ENCODE measurements at places on chromosomes 12 and 14.

- no peak for DNase-seq
These were observed 422.9 kb downstream of the SNAPC1 start for GRCh38 chr14:62185078-62185477.

DNA sequence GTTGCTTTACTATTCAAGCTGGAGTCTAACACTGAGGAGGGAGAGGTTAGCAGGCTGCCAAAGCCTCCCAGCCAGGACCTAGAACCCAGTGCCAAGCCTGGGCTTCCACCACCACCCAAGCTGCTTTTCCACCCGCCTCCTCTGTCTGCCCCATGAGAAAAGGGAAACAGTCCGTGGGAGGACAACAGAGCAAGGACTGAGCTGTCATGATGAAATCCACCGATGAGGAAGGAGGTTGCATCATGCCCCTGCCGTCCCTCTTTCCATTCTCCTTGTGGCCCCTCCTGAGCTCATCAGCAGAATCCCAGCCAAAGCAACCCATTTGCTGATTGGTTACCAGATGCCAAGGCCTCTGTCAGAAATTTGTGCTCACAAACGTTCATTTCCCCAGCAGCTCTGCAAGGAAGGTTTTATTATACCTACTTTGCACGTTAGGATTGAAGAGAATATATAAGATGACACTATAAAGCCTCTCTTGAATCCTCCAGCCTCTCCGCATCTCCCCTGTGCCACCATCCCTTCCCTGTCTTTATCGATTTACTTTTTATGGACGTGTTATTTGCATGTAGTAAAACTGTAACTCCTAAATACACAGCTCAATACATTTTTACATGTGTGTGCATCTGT is 6.3 kb upstream of the SERPINA1 start:
- no peak for DNase-seq

DNA sequence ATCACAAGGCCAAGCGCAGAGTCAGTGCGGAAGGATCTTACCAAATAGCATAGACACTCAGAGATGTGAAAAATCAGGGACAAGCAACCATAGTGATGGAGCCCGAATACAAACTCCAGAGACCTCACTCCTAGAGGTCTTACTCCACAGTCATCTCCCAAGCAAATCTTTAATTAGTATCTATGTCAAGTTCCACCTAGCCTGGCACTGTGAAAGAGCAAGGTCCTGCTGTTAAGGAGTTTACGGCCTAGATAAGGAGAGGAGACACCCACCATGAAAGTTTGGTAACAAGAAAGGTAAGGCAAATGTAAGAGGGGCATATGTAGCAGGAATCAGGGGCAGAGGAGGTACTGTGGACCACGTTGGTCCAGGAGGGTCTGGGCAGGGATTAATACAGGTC is 7.4 kb upstream of the PLEKHG6 start:
- no peak for DNase-seq

GRCh38 chr14:84064316-84065125 is 1465.4 kb upstream of the FLRT2 start:
- DNase-seq: no peak

GRCh38 chr14:57960946-57961785 is 95.3 kb upstream of the SLC35F4 start:
- DNase-seq: no peak

GRCh38 chr14:58755031-58755925 is 117.5 kb downstream of the DACT1 start:
- no peak for DNase-seq

DNA sequence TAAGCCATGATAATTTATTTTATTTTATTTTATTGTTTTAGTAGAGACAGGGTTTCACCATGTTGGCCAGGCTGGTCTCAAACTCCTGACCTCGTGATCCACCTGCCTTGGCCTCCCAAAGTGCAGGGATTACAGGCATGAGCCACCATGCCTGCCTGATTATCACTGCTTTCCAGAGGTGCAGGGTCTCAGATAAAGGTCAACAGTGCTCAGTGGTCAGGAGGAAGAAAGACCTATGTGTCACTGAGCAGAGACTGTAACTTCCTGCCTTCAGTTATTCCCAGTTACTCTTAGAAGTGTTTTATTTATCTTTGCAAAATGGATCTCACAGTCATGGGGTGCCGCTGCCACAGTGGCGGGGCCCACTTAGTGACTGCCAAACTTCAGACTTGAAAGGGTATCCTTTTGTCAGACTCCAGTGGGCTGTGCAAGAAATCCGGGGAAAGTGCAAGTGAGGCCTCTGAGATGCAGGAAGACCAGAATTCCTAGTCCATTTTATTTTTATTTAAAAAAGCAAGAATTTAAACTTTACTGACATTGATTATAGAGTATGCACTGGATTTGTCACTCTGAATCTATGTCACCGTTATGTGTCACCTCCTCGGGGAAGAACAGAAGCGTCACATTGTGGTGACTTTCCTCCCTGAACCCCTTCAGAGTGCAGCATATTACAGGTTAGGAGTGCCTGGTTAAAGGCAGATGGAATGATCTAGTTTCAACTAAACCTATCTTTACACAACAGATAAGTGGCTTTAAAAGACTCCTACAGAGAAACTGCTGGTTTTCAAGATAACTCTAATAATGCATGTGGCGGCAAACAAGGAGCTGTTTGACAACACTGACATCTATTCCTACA is 59.1 kb upstream of the BICD1 start:
- no peak for DNase-seq

- DNase-seq: no peak
These were observed 7.0 kb downstream of the IFI27L2 start for GRCh38 chr14:94122438-94122837.

DNA sequence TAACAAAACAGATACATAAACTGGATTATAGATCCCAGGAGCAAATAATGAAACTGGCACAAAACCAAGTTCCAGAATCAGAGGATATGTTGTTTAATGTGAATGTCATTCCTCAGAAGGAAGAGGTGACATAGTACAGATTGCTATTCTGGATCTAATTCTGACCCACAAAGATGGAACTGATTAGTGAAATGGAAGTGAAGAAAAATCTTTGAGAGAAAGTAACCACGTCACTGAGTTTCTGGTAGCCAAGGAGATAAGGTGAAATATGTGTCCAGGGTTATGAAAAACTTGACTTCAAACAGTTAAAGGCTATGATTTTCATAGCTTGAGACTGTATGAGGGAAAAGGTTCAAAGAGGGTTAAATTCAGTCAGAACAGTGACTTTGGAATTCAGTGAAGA is 8.3 kb downstream of the OR10AD1 start:
- DNase-seq: no peak

GRCh38 chr14:106268013-106268727 is 741.8 kb downstream of the TMEM121 start:
- peak; percentile 58 for DNase-seq

GRCh38 chr14:86091811-86092210 is 561.9 kb downstream of the FLRT2 start:
- no peak for DNase-seq

- no peak for DNase-seq
These were observed 380.9 kb downstream of the GLT1D1 start for GRCh38 chr12:129234209-129234608.

DNA sequence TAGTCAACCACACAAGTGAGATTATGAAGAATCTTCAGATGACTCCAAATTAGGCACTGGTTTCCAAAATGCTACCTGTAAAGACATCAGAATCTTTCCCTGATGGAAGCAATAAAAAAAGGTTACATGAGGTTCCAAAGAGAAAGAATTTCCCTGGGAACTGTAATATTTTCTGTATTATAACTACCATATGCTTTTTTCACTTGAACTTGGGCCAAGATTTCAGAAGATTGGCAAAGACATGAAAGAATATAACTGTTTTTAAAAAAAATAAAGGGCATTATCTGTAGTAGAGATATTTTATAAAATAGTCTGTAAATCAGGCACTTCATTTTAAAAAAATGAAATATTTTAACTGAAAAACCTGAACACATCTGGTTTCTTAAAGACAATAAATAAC is 12.9 kb downstream of the HECTD1 start:
- no peak for DNase-seq

GRCh38 chr12:120110550-120111501 is 5.7 kb downstream of the RAB35 start:
- peak; percentile 8 for DNase-seq

DNA sequence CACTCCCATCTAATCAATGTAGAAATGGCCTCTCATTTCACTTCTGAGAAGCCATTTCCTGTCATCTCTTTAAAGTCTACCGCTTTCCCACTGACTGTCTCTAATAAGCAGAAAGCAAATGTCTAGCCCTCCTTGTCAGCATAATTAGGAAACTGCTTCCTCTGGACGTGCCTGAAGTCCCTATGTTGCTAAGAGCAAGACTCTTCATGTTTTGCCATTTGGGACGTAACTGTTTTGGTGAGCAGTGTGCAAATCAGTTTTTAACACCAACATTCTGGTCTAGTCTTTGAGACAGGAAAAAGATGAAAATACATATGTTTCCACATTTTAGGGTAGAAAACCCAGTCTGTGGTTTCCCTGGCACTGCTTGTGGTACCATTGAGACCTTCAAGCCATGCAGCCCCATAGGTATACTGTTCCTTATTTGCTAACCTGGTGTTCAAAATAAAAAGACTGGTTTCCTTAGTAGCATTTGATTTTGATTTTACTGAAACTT is 22.2 kb downstream of the IFNG start:
- no peak for DNase-seq

GRCh38 chr14:68191567-68192321 is 372.2 kb downstream of the RAD51B start:
- no peak for DNase-seq

GRCh38 chr12:88889326-88890110 is 309.2 kb upstream of the KITLG start:
- no peak for DNase-seq

DNA sequence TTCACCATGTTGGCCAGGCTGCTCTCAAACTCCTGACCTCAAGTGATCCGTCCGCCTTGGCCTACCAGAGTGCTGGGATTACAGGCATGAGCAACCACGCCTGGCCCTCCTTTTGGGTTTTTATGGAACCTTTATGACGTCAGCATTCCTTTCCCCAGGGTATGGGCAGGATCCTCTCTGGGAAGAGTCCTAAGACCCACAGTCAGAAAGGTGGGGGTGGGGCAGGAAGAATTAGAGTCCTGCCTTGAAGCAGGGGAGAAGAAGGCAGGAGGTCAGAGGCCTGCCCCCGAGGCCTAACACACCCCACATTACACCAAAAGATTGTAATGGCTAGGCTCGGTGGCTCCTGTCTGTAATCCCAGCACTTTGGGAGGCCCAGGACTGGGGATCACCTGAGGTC is 30.8 kb upstream of the CDK17 start:
- DNase-seq: no peak

DNA sequence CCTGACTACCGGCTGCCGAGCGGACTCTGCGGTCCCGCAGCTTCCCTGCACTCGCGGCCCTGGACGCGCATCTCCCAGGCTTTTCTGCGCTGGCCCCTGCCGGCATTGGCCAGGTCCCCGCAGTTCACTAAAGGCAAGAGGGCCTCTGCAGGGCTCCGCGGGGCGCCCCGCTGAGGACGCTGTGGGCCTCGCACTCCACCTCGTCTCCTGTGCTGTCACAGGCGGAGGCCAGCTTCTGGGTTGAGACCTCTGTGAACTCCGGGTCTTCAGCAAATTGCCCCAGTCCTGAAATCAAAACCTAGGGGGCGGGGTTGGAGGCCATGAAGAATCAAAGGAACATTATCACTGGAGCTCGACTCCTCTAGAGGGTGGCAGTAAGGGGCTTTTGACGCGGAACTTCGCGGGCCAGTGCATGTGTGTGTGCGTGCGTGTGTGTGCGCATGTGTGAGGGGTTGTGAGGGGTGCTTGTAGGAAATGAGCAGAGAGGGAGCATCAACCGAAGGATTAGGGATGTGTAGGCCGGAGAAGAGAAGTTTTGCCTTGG is 68.5 kb upstream of the CAPRIN2 start:
- DNase-seq: no peak

DNA sequence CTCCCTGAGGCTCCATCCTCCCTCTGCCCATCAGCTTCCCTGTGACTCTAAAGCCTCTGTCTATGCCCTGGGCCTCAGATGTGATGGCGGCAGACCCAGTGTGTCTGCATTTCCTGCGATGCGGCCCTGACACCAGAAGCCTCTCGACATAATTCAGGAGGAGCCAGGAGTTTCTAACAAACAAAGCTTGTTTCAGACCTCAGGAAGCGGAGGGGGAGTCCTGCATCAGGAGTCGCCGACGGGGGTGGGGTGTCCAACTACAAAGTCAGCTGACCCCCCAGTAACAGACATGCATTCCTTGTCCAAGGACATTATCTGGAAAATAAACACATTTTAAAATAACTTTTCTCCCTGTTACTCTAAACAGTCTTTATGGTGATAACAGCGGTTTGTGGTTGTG is 167.5 kb downstream of the DPF3 start:
- no peak for DNase-seq

All from stimulated activated CD8-positive, alpha-beta memory T cell treated with anti-CD3 and anti-CD28 coated beads, Interleukin-7, amount 100 ng/mL, for 1 hour (primary cell).